ENCODE measurements at places on chromosomes 1 and 21. TPM values are rescaled to one million over a fixed set of nuclear protein-coding genes. Genes with fewer than 3 reads are reported as not detected.

GSTM5 gene
- total RNA-seq: 2.8 TPM

DNA sequence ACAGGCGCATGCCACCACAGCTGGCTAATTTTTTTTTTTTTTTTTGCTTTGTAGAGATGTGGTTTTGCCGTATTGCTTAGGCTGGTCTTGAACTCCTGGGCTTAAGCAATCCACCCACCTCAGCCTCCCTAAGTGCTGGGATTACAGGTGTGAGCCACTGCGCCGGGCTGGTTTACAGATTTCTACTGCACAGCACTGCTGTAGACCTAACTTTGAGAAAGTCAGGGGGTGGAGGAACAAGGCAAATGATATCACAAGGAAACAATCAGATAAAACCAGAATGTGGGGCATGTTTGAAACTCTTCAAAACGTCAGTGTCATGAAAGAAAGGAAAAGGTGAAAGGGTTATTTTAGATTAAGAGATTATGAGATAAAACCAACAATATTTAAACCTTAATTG is 45.3 kb downstream of the URB2 start:
- DNase-seq: no peak
- H3K4me1 ChIP-seq: no peaks in the 10 kb centered on the region
- H3K27ac ChIP-seq: no peak overlapping the region
- H3K36me3 ChIP-seq: no peaks in the 10 kb centered on the region
- H3K27me3 ChIP-seq: no peaks in the 10 kb centered on the region

GRCh38 chr1:25712299-25712970 is 87.6 kb upstream of the SELENON start:
- no peak overlapping the region for H3K27ac ChIP-seq
- no peaks in the 10 kb centered on the region for H3K27me3 ChIP-seq
- peaks cover 36% of the 10 kb centered on the region for H3K4me1 ChIP-seq
- no peak for DNase-seq
- H3K4me3 ChIP-seq: no peak overlapping the region

DNA sequence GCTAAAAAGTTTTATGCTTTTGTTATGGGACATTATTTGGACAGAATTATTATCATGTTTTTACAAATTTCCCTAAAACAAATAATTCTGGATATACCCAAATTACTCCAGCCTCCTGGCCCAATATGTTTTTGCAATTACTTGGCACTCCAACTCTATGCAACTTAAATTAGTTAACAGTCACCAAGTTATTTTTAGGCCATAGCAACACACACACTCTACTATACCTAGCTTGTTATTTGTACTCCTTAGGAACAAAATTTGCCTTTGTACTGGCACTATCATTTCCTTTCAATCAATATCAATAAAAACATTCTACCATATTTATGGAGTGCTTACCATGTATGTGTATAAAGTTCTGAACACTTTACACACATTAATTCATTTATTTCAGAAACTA is 7.7 kb downstream of the DUSP10 start:
- H3K4me3 ChIP-seq: no peak overlapping the region
- peaks cover 26% of the 10 kb centered on the region for H3K36me3 ChIP-seq
- no peak overlapping the region for H3K27ac ChIP-seq
- H3K27me3 ChIP-seq: no peaks in the 10 kb centered on the region
- DNase-seq: no peak

DNA sequence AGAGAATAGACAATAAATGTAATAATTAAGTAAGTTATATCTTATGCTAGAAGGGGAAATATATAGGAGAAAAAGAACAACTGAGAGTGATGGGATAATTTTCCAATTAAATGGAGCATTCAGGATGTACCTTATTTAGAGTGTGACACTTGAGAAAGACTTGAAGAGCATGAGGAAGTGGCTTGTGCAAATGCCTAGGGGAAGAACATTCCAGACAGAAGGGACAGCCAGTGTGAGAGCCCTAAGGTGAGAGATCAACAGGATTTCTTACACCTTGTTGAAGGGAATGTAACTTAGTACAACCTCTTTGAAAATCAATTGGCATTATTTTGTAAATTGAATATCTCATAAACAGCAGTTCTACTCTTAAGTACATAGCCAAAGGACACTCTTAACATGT is 28.8 kb upstream of the TSPAN2 start:
- H3K4me3 ChIP-seq: no peak overlapping the region
- peaks cover 2% of the 10 kb centered on the region for H3K4me1 ChIP-seq
- no peaks in the 10 kb centered on the region for H3K27me3 ChIP-seq
- peaks cover 6% of the 10 kb centered on the region for H3K36me3 ChIP-seq
- no peak for DNase-seq

Data from progenitor cell of endocrine pancreas (in vitro differentiated cells).